Effector memory CD4-positive, alpha-beta T cell (primary cell): ENCODE measurements at places on chromosomes 3 and 15.

GRCh38 chr15:83200589-83200988, 7.0 kb downstream of the HDGFL3 start:
- DNase-seq: no peak

GRCh38 chr3:21274079-21274571, 476.9 kb downstream of the ZNF385D start:
- DNase-seq: no peak

GRCh38 chr15:35705030-35705883, 159.3 kb upstream of the DPH6 start:
- DNase-seq: no peak

DNA sequence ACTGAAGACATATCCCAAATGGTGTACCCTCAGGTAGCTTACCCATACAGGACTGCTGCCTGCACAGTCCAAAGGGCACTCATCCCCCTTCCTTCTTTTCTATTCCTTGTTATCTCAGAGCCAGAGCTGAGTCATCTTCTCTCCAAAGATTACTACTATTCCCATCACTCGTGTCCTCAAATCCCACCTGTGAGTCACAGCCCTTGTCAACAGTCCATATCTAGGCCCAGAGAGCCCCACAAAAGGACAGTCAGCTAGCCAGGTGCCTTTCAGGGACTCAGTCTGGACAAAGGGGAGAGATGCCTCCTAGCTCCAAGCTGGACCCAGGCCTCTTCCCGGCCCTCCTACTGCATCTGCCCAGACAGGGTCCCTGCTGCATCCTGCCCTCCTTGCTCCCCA, 11.0 kb downstream of the PARP16 start:
- DNase-seq: no peak

DNA sequence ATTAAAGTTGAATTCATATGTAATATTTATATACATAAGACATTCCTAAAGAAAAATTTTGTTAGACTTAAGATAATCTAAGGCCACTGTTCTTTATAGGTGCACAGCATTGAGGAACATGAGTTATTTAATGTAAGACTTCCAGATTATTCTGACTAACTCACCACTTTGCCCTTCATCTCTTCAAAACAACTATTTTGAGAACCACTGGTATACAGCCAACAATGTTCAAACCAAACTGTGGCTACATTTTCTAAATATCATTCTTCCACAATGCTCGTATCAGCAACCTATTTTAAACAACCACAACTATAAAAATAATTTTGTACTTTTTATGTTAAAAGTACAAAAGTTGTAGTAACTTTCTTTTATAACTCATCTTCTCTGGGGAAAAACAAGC, 199.8 kb upstream of the ALCAM start:
- DNase-seq: no peak

DNA sequence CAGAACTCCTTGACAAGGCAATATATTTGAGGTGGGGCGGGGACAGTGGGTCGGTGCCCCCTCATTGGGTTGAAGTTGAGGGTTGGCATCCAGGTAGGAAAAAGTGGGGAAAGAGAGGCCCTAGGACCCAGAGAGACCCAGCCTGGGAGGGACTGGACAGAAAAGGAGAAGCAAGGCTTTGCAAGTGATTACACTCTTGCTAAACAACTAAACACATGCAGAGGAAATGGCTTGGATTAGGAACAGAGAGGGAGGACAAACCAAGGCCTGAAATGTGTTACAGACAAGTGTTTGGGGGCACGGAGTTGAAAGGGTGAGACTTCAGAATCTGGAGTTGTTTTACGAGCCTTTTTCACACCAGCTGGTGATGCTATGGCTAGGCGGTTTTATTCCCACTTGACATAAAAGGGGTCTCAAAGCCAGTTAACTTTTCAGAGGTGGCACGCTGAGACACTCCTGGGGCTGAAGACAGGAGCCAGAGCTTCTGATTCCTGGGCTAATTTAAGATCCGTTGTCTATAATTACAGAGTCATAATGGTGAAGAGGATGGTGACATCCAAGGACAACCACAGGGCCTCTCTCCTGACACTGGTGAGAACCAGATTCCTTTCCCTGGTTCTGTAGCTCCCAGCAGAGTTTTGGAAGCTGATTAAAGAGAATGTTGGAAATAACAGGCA, 7.7 kb upstream of the KCTD6 start:
- DNase-seq: no peak

GRCh38 chr3:134057654-134058110, 28.0 kb upstream of the SLCO2A1 start:
- DNase-seq: no peak

- no peak for DNase-seq
These were observed 808 bp downstream of the RBM6 start for GRCh38 chr3:49940667-49941249.

DNA sequence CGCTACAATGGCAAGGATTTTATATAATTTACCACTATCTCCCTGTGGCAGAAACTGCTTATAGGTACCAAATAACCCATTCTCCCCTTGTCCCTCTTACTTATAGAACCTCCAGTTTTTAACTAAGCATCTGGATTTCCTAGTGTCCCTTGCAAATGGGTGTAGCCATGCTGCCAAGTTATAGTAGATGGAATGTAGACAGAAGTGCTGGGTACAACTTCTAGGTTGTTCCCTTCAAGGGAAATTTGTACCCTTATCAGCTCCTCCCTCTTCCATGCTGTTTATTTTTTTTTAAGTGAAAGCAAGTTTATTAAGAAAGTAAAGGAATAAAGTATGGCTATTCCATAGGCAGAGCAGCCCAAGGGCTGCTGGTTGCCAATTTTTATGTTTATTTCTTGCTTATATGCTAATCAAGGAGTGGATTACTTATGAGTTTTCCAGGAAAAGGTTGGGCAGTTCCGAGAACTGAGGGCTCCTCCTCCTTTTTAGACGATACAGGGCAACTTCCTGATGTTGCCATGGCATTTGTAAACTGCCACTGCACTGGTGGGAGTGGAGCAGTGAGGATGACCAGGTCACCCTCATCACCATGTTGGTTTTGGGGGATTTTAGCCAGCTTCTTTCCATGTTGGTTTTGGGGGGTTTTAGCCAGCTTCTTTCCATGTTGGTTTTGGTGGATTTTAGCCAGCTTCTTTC, 40.1 kb upstream of the TM4SF19 start:
- no peak for DNase-seq

- DNase-seq: no peak
These were observed 29.5 kb downstream of the PLSCR5 start for GRCh38 chr3:146575636-146576035.

DNA sequence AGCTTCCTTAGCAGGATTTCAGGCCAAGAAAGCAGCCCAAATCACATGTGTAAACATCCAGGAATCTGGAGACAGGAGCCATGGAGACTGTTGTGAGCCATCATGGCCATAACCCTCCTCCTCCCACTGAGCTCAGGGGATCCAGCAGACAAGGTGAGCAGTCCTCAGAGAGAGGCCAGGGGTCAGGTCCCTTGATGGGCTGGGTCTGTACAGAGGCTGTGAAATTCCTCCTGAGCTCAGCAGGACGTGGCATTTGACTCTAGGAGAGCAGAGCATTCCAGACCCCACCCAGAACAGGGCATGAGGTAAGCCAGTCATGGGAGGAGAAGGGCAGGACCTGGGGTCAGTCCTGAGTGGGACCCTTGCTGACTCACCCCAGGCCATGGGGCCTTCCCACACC, 67.0 kb upstream of the ACAN start:
- DNase-seq: no peak

GRCh38 chr15:95440712-95441111, 889.8 kb upstream of the NR2F2 start:
- no peak for DNase-seq

DNA sequence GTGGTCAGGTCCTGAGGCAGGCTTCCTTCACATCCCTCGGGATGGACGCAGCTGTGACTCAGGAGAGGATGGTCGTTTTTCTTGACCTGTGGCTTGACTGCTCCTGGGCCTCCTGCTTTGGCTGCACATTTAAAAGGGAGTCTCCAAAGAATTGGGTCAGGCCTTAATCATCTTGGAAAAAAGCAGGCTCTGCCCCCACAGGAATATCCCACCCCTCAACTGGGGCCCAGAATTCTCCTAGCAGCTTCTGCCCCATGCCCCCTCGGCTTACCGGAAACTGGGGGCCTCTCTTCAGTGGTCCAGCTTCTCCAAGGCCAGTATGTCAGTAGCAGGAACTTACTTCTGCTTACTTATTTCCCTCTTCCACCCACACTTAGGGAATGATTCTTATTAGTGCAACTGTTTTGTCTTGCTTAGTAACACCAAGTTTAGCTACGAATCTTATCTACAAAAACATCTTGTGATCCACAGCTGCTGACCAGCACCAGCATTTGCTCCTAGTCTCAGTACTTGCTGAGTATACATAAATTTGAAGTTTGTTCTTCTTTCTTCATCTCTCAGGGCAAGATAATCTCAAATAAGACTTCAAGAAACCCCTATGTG, 35.7 kb downstream of the ATG7 start:
- DNase-seq: no peak

DNA sequence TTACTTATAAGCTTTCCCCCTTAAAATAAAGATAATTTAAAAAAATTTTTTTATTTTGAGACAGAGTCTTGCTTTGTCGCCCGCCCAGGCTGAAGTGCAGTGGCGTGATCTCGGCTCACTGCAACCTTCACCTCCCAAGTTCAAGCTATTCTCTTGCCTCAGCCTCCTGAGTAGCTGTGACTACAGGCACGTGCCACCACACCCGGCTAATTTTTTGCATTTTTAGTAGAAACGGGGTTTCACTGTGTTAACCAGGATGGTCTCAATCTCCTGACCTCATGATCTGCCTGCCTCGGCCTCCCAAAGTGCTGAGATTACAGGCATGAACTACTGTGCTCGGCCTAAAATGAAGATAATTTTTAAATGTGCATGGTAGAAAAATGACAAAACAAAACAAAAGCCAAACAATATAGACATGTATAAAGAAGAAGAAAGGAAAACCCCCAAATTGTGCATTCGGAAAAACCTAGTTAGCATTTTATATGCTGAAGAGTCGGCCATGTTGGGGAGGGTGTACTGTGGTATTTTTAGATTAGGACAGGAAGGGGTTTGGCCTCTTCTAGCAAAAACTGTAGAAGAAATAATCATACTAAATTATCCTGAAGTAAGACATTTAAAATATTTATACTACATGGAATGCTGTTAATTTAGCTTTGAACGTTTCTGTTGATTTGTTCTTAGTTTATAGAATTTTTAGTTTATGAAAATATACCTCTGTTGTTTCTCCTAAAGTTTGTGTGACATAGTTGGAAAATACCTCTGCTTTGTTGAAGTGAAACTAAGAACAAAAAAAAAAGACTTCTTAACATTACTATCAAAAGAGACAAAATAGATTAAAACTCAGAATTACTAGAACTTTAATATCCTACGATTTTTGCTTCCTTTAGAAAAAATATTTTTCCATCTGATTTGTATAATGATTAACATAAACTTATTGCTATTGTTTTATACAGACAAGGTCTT, 7.4 kb downstream of the APPL1 start:
- DNase-seq: no peak

DNA sequence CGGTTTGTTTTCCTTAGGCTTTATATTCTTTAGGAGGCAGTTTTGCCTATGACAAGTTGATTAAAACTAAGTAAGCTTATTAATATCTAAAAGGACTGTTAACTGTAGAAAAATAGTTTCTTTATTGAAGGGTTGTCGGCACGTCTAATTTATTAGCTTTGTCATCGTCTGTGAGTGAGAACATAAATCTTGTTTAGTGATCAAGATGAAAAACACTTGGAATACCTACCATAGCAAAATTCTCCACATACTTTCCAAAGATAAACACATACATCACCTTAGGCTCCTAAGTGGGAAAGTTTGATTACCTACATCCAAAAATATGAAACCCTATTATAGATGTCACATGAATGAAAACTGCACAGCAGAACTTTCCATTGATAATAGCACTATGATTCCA, 139.1 kb upstream of the BNIP2 start:
- DNase-seq: no peak

GRCh38 chr15:70528270-70528706, 235.1 kb downstream of the UACA start:
- peak; percentile 24 for DNase-seq

DNA sequence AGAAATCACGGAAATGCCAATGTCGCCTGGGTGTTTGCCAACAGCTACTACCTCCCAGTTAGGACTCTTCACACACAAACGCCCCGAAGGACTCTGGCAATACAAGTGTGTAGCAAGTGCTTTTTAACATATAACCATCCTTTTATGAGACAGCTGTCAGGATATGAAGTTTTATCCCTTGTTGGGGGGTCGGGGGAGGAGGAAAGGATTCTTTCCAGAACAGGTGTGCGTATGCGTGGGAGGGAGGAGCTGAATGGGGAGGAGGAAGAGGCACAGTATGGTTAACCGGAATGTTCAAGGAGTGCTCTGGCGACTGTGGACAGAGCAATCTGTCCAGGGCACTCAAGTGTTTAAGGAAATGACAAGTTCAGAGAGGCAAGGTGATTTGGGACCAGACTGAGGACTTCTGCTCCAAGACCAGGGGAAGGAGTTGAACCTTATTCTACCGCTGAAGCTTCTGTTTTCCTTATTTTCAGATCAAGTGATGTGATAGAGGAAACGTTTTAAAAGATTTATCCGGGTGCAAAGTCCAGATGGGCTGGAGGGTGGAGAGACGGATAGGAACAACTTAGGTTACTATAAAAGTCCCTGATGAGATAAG, 1.3 kb downstream of the TSPAN3 start:
- DNase-seq: no peak

GRCh38 chr3:16520241-16520969, 6.9 kb upstream of the RFTN1 start:
- no peak for DNase-seq

- DNase-seq: no peak
These were observed 325.1 kb upstream of the THBS1 start for GRCh38 chr15:39255760-39256159.

GRCh38 chr3:122784436-122784835, 9.2 kb downstream of the HSPBAP1 start:
- DNase-seq: no peak

- DNase-seq: no peak
These were observed 79.7 kb downstream of the FBN1 start for GRCh38 chr15:48565560-48566482.

- no peak for DNase-seq
These were observed 24.4 kb upstream of the RAP2B start for GRCh38 chr3:153137626-153138025.

DNA sequence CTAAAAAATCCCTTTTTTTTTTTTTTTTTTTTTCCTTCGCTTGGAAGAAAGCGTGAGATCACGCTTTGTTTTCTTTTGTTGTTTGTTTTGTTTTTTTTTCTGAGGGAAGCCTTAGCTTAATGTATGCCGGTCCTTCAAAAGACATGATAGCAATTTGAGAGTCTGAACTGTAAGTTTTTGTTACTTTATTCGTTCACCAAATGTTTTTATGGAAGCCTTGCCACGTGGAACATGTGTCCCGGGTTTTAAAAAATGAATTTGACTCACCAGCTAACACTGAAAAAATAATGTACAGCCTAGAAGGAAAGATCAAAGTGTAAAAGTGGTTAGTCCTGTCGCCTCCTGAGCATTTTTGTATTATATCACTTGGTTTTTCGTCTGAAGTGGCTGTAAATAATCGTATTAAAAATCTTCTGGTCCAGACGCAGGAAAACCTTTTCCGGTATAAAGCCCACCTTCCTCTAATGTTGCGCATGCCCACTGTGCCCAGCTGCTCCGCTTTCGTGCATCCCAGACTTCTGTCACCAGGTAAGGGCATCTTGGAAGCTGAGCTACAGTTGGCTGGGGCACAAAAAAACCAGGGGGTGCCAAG, 795 bp upstream of the MYNN start:
- peak; percentile 48 for DNase-seq

- DNase-seq: no peak
These were observed 60.0 kb upstream of the MNS1 start for GRCh38 chr15:56524915-56525314.
